ENCODE measurements at places on chromosomes 5 and 9. TPM values are rescaled to one million over a fixed set of nuclear protein-coding genes. Genes with fewer than 3 reads are reported as not detected.

Gene ST8SIA4
- 24.2 TPM for polyA plus RNA-seq

Gene TCF7
- polyA plus RNA-seq = 41.7 TPM

Gene PLCXD3
- not detected for polyA plus RNA-seq

Gene TMEM215
- not detected for polyA plus RNA-seq

Data from IgD-negative memory B cell (primary cell).